ENCODE measurements at places on chromosomes 4 and X. TPM values are rescaled to one million over a fixed set of nuclear protein-coding genes. Genes with fewer than 3 reads are reported as not detected.

Gene H2BW1
- total RNA-seq = not detected

Gene VCX
- not detected for total RNA-seq

Gene MGAT4D
- total RNA-seq = not detected

Gene SUPT20HL2
- total RNA-seq = not detected

Gene DRD5
- total RNA-seq = not detected

Gene FAM184B
- under 0.01 TPM for total RNA-seq

Gene SSX3
- total RNA-seq = not detected
